ENCODE measurements at places on chromosomes 6 and 20.

DNA sequence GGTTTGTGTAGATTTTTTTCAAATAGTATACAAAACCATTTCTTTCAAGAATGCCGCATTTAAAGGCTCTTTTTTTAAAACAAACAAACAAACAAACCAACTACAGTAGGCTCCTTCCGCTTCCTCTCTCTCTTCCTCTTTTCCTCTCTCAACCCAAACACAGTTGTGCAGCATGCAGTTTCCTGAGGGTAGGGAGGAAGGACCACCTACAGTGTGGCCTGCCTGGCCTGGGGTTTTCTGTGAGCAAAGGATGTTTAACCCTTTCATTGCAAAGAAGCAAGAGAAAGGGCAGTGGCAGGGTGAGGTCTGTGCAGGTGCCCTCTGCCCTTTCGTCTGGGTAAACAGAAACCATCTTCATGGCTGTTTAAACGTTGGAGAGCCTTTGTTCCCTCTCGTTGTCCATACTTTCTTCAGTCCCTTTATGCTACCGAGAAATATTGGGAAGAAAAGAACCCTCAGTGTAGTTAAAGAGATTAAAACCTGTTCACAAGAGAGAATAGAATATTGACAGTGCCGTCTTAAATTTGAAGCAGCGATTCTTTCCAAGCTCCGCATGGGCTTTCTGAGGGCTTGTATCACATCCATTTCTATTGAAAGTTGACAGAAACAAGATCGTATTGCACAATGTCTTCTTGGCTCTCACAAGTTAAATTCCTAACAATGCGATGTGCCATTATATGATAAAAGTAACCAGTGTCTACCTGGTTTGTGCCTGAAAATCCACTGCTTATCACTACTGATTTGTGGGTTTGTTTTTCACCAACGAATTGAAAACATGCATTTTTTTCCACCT, 215.5 kb upstream of the SNX9 start:
- DNase-seq: no peak

GRCh38 chr6:136628996-136629395, 78.8 kb upstream of the MAP7 start:
- DNase-seq: no peak

- no peak for DNase-seq
Measured at GRCh38 chr6:137542713-137543112, 48.5 kb upstream of the OLIG3 start.

DNA sequence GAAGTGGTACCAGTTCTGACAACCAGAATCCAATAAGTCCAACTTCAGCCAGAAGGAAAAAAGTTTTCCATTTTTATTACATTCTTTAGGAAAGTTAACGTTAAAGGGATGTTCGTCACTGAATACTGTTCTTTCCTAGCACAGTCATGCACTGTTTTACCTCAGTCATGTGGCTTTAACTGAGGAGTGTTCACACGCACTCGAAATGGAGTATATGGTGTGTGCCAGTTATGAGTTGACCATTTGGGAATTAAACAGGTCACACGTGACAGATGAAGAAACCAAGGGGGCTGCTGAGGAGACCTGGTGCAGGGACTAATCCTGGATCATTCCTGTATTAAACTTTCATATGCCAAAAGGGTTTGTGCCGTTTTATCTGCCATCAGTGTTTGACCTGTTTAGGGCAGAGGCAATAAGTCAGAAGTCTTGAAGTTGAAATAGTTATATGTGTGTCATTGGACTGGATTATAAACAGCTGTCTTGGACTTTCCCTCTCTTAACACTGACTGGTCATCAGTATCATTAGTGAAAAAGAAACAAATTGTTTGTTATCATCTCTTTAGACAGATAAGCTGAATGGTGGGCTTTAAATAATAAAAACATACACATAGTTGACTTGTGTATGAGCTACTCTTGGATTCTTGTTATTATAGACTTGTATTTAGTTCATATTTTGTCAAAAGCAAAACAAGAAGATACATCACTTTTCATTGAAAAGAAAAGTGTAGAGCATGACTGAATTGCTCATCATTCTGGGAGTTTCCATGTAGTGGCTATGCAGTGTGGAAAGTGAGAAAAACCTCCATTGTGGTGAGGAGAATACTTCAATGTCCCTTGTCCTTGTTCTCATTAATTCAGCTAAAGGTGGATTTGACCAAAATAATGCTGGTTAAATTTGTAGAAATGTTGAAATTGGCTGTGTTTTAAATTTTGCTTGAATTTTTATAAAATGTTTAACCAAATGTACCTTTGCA, 123.5 kb upstream of the SAMD5 start:
- no peak for DNase-seq

GRCh38 chr6:10621213-10621612, 73.2 kb downstream of the C6orf52 start:
- DNase-seq: no peak

DNA sequence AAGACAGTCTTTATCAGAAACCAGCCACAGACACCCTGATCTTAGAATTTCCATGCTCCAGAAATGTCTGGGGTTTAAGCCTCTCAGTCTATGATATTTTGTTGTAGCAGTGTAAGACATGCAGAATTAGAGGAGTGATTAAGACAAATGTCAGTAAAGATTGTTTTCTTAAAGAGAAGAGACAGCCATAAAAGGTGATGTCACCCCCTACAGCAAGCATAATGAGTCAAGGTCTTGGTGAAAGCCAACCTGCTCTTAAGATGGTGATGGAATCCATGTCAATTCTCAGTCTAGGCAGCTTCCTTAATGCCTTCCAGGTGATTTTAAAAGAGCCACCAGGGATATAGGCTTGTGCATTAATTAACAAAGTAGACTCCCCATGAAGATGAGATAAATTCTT, 849.9 kb upstream of the EPHA7 start:
- DNase-seq: no peak

DNA sequence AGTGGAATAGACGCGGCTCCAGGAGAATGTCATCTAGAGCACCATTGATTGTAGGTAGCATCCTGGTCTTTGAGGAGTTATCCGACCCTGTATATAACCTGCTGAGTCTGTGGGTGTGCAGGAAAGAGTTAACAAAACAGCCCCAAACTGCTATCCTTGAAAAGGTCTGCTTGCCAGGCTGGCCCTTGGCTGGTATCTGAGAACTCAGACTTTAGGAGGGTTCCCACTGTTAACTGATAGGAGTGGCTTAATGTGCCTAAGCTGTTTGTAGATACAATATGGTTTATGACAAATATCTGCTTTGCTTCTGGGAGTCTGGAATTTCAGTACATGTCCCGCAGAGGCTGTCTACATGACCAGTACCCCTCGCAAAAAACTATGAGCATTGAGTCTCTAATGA, 27.6 kb upstream of the MCUR1 start:
- DNase-seq: no peak

DNA sequence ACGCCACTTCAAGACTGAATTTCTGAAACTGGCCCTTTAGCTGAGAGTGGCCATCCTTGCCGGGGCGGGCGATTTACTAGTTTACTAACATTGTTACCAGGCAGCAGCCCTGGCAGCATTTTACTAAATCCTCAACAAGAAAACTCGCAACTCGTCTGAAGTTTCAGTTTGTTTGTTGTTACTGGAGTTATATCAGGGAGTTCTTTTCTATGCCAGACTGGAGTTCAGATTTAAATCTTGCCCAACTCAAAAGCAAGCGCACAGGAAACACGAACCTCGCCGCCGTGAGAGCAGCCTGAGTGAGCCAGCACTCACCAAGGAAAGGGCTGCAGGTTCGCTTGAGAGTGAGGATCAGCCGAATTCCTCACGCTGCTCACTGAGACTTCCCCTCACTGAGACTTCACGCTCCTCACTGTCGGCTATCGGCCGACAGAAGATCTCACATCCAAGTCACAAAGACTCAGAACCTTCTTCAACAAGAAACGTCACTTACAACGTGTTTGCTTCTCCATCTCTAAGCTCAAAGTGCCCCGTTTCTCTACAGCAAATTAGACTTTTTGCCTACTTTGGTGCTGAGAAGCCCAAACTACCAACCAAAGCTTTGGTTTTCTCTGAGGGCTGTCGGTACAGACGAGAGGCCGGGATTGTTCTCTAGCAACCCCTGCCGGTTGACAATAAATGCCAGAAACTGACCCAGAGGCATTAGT, 78.9 kb downstream of the OLIG3 start:
- peak; percentile 68 for DNase-seq

DNA sequence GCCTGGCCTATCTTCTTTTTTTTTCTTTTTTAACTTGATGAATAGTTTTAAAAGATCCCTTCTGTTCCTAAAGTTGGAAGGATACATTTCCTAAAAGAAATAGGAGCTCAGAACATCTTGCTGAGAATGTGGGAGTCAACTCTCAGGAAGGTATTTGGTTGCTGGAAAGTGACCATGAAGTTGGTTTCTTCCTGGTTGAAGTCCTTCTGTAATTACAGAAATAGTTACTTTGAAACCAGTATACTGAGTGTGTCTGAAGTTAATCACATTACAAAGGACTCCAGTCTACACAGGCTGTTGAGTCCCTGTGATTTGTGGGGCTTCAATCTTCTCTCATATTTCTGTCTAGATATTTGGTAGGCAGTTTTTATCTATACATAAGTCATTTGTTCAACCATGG, 9.8 kb upstream of the PLEKHG1 start:
- no peak for DNase-seq

GRCh38 chr6:136586295-136586694, 36.1 kb upstream of the MAP7 start:
- DNase-seq: no peak

- peak; percentile 45 for DNase-seq
Measured at GRCh38 chr6:36131511-36132245, 1.4 kb downstream of the MAPK13 start.

GRCh38 chr6:17432356-17432755, 39.0 kb downstream of the CAP2 start:
- DNase-seq: no peak

DNA sequence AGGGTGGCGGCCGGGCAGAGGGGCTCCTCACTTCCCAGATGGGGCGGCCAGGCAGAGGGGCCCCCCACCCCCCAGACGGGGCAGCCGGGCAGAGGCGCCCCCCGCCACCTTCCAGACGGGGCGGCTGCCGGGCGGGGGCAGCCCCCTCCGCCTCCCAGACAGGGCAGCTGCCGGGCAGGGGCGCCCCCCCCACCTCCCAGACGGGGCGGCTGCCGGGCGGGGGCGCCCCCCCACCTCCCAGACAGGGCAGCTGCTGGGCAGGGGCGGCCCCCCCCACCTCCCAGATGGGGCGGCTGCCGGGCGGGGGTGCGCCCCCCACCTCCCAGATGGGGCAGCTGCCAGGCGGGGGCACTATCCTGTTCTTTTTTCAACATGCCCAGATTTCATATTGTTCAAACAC, 78.2 kb upstream of the DST start:
- DNase-seq: no peak

- DNase-seq: no peak
Measured at GRCh38 chr20:1328680-1329330, at the start of gene SDCBP2. Gene SDCBP2 (minus strand): TSS chr20:1329139. CDS start chr20:1320416, 8,723 bp downstream.

DNA sequence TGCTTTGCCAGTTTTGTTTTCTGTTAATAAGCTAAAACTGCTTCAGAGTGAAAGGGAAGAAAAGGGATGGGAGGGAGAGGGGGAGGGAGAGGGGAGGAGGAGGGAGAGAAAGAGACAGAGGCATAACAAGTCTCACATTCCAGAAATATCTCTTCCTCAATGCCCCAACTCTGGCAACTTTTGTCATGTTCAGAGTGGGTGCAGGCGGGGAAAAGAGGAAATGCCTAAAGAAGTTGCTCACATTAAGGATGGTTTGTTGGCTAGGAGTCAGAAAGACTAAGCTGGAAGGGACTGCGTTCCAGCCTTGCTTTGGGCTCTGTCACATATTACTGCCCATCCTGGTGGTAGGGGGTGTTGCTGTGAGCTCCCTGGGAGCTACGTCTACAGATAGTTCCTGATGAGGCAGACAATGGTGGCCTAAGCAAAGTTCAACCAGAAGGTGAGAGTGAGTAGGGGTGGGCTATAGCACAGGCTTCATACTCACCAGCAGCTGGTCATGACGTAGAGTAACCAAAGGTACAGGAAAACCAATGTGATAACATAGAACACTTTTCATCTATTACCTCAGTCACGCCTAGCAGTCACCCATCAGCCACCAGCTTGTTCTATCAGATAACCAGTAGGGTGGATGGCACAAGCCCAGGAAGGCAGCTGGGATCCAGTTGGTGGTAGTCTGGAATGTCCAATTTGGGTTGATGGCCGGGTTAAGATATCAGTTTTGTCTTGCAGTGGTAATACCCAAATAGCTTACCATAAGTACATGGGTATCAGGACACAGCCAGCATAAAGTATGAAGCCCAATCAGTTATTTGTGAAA, 2.1 kb downstream of the TSPYL4 start:
- DNase-seq: no peak

GRCh38 chr20:36574366-36575135, 1.2 kb downstream of the TGIF2 start:
- DNase-seq: peak; percentile 66

DNA sequence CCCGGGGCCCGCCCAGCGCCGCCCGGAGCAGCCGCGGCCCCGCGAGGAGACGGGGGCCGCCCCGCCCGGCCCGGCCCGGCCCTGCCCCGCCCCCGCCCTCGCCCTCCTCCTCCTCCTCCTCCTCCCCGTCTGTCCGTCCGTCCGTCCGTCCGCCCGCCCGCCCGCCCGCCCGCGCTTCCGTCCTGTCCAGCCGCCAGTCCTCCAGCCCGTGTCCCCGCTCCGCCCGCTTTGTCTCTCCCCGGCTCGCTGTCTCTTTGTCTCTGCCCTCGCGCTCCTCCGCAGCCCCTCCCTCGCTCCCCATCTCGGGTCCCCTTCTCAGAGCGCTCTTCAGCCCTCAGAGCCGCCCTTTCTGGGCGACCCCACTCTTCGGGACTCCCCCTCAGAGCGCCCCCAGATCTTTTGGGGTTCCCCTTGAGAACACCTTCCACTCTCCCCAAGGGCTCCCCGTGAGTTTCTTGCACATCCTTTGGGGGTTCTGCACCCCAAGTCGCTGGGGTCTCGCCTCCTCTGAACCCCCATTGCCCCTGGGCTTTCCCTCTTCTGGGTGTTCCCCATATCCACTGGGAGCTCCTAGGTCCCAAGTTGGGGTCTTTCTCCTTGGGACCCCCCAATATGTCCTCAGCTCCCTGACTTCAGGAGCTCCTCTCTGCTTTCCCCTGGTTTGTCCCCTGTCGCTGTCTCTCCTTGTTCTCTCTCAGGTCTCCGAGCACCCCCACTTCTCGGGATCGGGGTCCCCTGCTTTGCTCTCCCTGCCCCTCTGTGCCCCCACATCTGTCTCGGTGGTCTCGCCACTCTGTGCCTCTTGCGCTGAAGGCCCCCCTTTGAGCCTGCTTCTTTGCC, 79.5 kb upstream of the MYL9 start:
- peak; percentile 29 for DNase-seq

- DNase-seq: no peak
Measured at GRCh38 chr20:51429144-51429482, 113.4 kb downstream of the NFATC2 start.

DNA sequence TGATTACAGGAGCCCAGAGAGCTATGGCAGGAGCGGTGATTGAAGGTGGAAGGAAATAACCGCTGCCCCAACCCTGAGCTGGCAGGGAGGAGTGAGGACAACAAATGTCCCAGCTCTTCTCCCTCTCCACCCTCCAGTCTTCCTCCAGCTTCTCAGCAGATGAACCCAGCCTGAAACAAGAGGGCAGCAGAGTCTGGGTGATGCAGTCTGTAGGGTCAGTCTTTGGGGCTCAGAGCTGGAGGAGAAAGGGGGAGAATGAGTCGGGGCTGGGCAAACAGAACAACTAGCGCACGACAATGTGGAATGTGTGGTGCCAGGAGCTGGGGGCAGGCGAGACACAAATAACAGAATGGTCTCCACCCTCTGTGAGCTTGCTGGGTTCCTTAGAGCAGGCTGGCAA, 4.5 kb upstream of the GUCA1A start:
- no peak for DNase-seq

GRCh38 chr6:115986026-115986425, 74.7 kb downstream of the FRK start:
- no peak for DNase-seq

GRCh38 chr6:151254451-151255081, 14.8 kb downstream of the AKAP12 start:
- no peak for DNase-seq

- no peak for DNase-seq
Measured at GRCh38 chr20:6654513-6655252, 112.8 kb upstream of the BMP2 start.
